NCI-H524 (cell line): ENCODE measurements at places on chromosomes 12 and 14.

DNA sequence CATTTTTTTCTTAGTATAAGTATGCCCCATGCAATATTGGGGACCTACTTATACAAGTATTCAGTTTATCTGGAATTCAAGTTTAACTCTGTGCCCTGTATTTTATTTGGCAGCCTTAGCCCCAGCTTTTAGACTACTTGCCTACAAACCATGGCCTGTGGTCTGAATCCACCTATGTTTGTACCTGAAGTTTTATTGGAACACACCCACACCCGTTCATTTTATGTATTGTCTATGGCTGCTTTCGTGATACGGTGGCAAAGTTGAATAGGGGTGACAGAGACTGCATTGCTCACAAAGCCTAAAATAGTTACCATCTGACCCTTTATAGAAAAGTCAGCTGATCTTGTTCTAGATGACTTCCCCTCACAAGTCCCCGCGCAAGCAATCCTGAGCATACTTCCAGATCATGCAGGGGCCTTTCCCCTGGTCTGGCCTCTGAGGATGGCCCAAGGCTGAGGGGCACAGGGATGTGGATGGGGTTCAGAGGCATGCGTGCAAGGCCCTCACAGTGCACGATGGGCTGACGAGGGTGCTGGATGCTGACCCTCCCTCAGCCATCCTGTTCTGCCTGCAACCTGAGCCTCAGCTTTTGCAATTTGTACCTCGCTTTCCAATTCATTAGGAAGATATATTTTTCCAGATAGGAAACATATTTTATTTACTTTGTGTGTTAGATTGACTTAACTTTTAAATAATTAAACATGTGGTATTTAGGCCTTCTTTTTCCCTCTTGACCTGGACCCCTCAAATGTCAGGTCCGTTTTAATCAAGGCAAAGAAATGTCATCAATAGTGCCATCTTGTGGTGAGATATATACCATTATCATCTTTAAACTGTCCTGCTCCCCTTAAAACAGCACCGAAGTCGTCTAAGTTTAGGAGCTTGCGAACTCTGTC, 527.3 kb upstream of the CCDC196 start:
- DNase-seq = peak; percentile 65

GRCh38 chr12:21786041-21786531, 11.6 kb upstream of the KCNJ8 start:
- no peak for DNase-seq

GRCh38 chr14:94591073-94591472, 9.8 kb downstream of the SERPINA5 start:
- DNase-seq = no peak

DNA sequence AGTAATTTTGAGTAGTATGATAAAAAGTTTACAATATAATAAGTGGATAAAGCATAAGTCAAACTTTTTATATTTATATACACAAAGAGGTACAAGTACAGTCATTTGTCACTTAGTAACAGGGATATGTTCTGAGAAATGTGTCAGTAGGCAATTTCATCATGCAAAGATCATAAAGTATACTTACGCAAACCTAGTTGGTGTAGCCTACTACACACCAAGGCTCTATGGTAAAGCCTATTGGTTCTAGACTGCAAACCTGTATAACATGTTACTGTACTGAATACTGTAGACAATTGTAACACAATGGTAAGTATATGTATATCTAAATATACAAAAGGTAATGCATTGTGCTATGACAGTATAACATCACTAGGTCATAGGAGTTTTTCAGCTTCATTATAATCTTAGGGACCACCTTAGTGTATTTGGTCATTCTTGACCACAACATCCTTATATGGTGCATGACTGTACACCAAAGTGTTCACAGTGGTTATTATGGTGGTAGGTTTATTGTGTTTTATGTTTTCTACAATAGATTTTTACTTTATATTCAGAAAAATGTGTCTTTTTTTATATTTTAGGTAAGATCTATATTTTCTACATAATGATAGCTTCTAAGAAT, 14.9 kb upstream of the SCFD1 start:
- DNase-seq = no peak

DNA sequence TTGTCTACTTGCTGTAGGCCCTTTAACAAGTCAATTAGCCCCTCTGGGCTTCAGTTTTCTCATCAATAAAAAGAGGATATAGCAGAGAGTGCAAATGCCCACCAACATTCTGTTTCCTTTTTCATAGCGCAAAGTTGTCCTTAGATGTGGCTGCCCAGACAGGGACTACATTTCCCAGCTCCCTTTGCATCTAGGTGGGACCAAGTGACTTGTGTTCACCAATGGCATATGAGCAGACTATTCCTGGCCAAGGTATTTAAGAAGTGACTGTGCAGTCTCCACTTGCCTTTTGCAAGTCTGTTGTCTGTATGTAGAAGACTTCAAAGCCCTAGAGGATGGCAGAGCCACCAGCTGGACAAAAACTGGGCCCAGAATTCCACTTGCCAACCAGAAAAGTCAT, 59.7 kb downstream of the DAO start:
- no peak for DNase-seq

DNA sequence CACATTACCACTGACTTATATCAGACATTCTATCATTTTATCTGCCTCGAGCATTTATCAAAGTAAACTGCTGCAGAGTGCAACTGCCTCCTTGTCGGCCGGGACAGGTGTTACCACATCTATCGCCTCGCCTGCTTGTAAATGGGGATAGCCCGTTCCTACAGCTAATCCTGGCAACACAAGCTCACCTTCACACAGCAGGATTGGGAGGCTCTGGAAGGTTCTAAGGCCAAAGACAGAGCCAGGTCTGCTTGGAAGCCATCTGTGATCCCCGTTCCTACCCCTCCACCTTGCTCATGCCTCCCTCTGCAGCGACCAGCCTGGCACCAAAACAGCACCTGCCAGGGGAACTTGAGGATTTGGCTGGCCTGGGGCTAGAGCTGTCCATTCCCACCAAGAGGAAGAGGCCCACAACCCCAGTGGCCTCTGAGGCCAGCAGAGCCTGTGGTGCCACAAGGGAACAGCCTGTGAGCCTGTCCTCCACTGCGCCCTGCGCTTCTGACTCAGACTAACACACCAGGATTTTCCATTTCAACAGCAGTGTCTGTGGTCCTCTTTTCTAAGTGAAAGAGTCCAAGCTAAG, 114.8 kb upstream of the DIO3 start:
- no peak for DNase-seq

GRCh38 chr12:62861586-62861985, 73.4 kb downstream of the PPM1H start:
- no peak for DNase-seq

- no peak for DNase-seq
Measured at GRCh38 chr12:68565391-68565903, 45.3 kb upstream of the RAP1B start.

DNA sequence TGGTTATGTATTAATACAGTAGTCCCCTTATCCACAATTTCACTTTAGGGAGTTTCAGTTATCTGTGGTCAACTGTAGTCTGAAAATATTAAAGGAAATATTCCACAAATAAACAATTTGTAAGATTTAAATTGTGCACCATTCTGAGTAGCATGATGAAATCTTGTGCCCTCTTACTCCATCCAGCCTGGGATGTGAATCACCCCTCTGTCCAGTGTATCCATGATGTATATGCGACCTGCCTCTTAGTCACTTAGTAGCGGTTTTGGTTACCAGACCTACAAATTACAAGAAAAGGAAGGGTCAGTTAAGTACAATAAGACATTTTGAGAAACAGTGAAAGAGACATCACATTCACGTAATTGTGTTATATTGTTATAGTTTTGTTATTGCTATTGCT, 39.9 kb upstream of the MDGA2 start:
- DNase-seq = no peak

DNA sequence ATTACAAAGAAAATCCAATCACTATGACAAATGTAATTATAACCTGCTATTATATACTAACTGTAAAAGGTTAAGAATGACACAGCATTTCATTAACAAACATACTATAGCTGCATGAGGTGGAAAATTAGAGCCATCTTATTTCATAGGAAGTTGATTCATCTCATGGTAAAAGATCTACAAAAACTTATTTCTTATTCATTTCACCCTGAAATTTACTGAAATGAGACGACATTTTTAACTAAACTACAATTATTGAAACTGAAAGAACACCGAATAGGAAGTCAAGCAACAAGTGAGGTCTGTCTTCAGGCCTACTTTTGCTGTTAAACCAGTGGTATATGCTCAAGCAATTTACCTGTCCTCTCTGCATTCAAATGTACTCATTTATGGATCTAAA, 87.2 kb downstream of the CEP83 start:
- DNase-seq = no peak

- DNase-seq = no peak
Measured at GRCh38 chr14:45135156-45135555, 574 bp upstream of the FANCM start.

GRCh38 chr12:110913119-110914056, 7.0 kb downstream of the MYL2 start:
- no peak for DNase-seq

DNA sequence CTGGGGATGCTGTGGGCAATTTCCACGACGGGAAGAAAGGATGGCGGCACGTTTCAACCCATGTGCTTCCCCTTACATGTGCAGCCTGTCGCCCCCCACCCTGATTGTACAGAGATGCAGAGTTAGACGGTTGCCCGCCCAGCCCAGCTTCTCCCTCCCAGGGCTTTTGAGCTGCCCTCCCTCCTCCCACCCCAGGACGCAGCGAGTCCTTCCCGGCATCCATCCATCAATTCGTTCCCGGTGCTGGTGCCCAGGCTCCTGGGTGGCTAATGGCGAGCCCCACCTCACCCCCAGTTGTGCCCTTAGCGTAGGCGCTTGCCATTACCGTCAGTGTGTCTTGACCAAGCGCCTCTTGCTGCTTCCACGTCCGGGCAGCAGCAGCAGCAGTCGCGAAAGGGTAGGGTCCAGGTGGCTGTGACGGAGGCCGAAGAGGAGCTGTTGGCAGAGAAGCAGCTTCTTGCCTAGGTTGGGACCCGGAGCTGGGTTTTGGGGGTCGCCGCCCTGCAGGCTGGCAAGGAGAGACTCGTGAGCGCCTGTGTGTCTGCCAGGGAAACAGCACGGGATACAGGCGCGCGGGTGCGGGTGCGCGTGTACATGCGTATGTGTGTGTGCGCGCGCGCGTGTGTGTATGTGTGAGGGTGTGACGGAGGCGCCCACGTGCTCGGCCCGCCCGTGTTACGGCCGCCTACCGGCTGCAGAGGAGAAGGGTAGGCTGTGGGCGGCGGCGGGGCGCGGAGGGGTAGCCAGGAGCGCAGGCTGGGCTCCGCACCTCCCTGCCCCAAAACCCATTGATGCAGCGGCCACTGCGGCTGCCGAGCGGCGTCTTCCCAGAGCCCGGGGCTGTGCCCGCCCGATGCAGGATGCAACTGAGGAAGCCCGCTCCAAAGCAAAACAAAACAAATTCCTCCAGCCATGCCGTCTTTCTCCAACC, at the start of gene SLC6A15:
TSS of gene SLC6A15 (minus strand) at position 602 of the 931 bp plus-strand sequence. CDS start 20,679 bp downstream, outside the sequence.
- DNase-seq = peak; percentile 80

DNA sequence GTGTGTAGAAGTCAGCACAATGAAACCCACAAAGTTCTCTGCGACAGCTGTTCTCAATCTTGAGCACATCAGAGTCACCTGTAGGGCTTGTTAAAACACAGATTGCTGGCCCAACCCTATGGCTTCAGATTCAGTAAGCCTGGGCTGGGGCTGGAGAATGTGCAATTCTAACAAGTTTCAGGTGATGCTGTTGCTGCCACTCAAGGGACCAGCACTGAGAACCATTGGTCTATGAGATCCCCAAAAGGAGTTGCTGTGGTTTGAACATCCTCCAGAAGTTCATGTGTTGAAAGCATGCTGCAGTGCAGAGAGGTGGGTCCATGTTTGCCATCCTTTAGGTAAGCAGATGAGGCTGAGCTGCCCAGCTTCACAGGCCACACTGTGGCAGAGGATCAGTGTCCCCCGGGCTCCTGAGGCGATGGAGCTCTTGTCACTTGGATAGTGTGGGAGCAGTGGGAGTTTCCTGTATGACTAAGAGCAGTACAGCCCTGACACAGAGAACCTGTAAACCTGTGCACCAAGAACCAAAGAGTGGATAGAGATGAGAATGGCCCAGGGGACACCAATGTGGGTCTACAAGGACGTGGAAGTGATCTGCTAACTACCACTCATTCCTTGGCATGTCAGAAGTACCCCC, 8.0 kb upstream of the RTRAF start:
- no peak for DNase-seq

DNA sequence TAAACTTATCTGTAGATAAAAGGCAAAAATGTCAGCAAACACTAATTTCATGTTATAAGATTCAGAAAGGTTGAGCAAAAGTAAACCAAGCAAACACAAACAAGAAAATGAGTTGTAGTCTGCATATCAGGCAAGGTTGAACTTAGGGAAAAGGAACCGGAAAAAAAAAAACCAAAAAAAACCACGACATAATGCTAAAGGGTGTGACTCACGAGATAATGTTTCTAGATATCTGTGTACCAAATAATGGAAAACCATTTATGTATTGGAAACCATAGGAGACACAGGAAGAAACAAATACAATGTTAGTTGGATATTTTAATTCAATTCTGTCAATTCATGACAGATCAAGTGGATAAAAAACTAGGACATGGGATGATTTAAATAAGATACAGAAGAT, 60.5 kb downstream of the GPATCH2L start:
- DNase-seq = no peak

DNA sequence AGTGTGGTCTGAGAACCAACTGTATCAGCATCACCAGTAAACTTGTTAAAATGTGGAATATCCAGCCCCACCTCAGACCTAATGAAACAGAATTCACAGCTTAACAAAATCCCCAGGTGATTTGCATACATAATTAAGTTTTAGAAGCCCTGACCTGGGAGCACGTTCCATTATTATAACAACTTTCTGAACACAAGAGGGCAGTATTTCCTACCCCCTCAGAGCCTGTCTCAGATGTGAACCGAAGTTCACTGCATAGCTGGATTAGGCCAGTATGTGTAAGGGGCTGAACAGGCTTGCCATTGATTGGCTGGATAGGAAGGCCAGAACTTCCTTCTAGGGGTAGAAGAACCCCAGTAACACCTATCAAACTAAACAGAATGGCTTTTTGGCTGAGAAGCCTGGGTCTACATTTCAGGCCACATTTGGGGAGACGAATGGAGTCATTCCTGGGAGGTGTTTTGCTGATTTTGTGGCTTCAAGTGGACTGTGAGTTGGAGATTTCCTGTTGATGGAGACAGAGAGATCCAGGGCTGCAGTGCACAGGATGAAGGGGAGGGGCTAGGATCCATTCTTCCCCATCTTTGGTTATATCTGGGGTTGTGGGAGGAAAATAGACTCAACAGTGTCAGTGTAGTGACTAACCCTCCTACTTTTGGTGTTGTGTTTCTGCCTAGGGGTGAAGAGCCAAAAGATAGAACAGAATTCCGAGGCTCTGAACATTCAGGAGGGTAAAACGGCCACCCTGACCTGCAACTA, 94.7 kb upstream of the OR4E1 start:
- DNase-seq = no peak

DNA sequence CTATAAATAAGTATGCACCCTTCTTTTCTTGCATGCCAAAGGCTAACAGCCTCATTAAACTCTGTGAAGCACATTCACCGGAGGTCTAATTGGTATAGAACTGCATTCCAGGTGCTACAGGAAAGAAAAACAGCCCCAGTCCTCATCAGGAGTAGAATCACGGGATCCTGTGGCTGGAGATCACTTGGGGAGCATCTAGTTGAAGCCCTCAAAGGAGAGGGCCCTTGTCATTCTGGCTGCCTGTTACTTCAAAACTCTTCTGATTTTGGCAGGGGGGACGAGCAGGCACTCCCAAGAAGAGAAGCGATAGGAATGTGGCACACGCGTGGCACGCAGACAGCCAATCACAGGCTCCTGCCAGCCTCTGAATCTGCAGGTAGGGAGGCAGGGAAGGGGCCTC, 154.4 kb downstream of the TTC7B start:
- no peak for DNase-seq

GRCh38 chr14:46940611-46941010, 289.0 kb upstream of the RPL10L start:
- no peak for DNase-seq
